Suprapubic skin (tissue), 4 donors: ENCODE measurements at places on chromosomes 12 and 14. TPM values are rescaled to one million over a fixed set of nuclear protein-coding genes. Genes with fewer than 3 reads are reported as not detected.

Gene NRL
- total RNA-seq, result 2.9 TPM

GRCh38 chr12:75848431-75848925, 183.1 kb downstream of the PHLDA1 start:
- H3K27ac ChIP-seq, result no peak overlapping the region
- no peaks in the 10 kb centered on the region for H3K27me3 ChIP-seq
- peaks cover 5% of the 10 kb centered on the region for H3K4me1 ChIP-seq
- no peak for DNase-seq
- H3K4me3 ChIP-seq, result no peak overlapping the region

- no peaks in the 10 kb centered on the region for H3K27me3 ChIP-seq
- H3K4me1 ChIP-seq, result no peaks in the 10 kb centered on the region
- H3K4me3 ChIP-seq, result no peak overlapping the region
- DNase-seq, result no peak
- no peaks in the 10 kb centered on the region for H3K36me3 ChIP-seq
Measured at GRCh38 chr14:100004392-100004791, 60.8 kb upstream of the EVL start.

GRCh38 chr12:46895726-46896125, 69.9 kb upstream of the SLC38A4 start:
- H3K36me3 ChIP-seq, result no peaks in the 10 kb centered on the region
- no peaks in the 10 kb centered on the region for H3K27me3 ChIP-seq
- DNase-seq, result no peak
- no peaks in the 10 kb centered on the region for H3K4me1 ChIP-seq

DNA sequence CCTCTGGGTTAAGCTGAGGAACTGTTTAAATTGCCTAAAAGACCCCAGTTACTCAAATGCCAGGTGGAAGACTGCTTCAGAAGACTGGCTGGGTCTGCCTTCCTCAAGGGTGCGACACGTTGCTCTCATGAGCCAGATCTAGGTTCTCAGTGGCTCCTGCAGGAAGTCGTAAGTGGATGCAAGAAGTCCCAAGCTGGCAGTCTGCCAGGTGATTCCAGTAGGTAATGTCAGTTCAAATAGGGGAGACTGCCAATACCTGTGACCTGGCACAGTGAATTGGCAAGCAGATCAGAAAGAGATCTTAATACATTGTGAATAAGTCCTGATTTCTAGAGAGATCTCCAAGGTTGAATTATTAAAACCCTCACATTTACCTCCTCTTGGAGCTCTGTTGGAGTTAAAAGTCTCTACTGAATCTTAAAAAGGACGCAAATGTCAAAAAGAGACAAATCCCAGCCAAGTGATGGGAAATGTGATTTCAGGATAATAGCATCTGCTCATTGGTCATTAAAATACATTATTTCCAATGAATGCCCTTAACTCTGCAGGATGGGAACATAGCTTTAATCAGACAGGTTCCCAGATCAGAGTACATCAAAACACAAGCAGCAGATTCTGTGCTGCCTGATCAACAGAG, 98.8 kb upstream of the FRMD6 start:
- H3K27me3 ChIP-seq, result no peaks in the 10 kb centered on the region
- H3K4me3 ChIP-seq, result no peak overlapping the region
- no peaks in the 10 kb centered on the region for H3K36me3 ChIP-seq

GRCh38 chr14:48943913-48944312, 642.3 kb downstream of the RPS29 start:
- no peak overlapping the region for H3K27ac ChIP-seq
- H3K4me3 ChIP-seq, result no peak overlapping the region
- H3K36me3 ChIP-seq, result no peaks in the 10 kb centered on the region
- no peaks in the 10 kb centered on the region for H3K4me1 ChIP-seq
- no peak for DNase-seq
- H3K27me3 ChIP-seq, result no peaks in the 10 kb centered on the region
